ENCODE measurements at places on chromosomes 6 and 20. TPM values are rescaled to one million over a fixed set of nuclear protein-coding genes. Genes with fewer than 3 reads are reported as not detected.
A peak's percentile ranks its signal among the peaks of the same experiment; 100 is the strongest.

GRCh38 chr6:109008537-109009235 is 86.0 kb downstream of the SESN1 start:
- DNase-seq, result peak; percentile 74

PHF20 gene
- polyA plus RNA-seq, result 16.0 TPM

GRCh38 chr6:1789092-1789491 is 179.4 kb downstream of the FOXC1 start:
- peak; percentile 72 for DNase-seq

CALHM5 gene
- 4.5 TPM for polyA plus RNA-seq

DNA sequence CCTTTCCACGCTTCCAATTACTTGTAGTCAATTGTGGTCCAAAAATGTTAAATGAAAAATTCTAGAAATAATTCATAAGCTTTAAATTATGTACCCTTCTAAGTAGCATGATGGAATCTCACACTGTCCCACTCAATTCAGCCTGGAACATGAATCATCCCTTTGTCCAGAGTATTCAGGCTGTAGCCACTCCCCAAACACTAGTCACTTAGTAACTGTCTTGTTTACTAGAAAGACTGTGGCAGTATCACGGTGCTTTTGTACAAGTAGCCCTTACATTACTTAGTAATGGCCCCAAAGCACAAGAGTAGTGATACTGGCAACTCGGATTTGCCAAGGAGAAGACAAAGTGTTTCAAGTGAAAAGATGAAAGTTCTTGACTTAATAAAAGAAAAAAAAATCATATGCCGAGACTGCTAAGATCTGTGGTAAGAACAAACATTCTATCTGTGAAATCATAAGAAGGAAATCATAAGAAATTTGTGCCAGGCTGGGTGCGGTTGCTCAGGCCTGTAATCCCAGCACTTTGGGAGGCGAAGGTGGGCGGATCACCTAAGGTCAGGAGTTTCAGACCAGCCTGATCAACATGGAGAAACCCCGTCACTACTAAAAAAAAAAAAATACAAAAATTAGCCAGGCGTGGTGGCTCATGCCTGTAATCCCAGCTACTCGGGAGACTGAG is 168.5 kb upstream of the SIM1 start:
- DNase-seq, result peak; percentile 63

- DNase-seq, result no peak
Measured at GRCh38 chr6:170229851-170230519, 60.9 kb downstream of the DLL1 start.

- no peak for DNase-seq
Measured at GRCh38 chr20:1370548-1371110, 22.2 kb downstream of the FKBP1A start.

- DNase-seq, result no peak
Measured at GRCh38 chr20:47605673-47606413, 104.2 kb downstream of the NCOA3 start.

SYCP2 gene
- polyA plus RNA-seq, result 0.07 TPM

SPATA25 gene
- 1.0 TPM for polyA plus RNA-seq

DNA sequence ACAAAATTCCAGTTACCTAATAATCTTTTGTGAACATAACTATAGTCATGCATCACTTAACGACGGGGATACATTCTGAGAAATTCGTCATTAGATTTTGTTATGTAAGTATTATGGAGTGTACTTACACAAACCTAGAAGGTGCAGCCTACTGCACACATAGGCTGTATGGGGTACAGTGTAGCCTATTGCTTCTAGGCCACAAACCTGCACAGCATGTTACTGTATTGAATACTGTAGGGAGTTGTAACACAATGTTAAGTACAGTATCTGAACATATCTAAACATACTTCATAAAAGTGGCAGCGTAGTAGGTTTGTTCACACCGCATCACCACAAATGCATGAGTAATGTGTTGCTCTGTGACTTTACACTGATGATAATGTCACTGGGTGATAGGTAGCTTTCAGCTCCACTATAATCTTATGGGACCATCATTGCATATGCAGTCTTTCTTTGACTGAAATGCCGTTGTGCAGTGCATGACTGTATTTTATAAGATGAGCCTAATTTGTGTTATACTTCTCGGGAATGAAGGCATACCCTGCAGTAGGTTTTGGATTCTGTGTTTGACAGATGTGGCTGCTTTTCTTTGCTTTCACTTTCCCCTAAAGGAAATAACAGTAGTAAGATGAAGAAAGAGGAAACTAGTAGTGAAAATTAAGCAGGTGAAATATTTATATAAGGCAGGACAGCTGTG is 365.6 kb downstream of the FARS2 start:
- no peak for DNase-seq

GRCh38 chr6:16470502-16471221 is 232.3 kb downstream of the GMPR start:
- DNase-seq, result no peak

ABHD16B gene
- polyA plus RNA-seq, result not detected

- DNase-seq, result no peak
Measured at GRCh38 chr6:42316981-42317380, 99.3 kb upstream of the MRPS10 start.

DNA sequence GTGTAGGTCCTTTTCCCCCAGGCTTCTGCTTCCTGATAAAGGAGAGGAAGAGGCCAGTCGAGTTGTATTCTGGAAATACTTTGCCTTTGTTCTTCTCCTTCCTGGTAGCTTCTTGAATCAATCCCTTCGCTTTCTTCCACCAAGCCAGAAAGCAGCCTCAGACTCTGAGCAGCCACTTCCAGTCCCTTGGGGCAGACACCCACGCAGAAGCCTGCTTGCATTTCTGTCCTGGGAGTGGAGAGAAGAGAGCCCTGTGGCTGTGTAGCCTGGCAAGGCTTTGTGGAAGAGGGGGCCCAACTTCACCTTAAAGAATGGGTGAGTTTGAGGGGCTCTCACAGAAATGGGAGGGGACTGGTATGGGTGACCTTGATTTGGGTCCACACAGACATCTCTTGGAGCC is 211.0 kb upstream of the SSTR4 start:
- DNase-seq, result no peak

DNA sequence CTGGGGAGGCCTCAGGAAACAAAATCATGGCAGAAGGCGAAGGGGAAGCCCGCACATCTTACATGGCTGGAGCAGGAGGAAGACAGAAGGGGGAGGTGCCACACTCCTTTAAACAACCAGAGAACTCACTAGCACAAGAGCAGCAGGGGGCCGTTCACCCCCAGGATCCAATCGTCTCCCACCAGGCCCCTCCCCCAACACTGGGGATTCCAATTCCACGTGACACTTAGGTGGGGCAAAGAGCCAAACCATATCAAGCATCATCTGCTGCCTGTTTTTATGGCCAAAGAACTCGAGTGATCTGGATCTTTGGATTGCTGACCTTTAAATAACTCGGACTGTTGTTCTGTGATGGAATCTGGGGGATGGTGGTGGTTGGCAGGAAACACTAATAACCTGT is 28.0 kb downstream of the PNLDC1 start:
- no peak for DNase-seq

POU3F2 gene
- not detected for polyA plus RNA-seq

DNA sequence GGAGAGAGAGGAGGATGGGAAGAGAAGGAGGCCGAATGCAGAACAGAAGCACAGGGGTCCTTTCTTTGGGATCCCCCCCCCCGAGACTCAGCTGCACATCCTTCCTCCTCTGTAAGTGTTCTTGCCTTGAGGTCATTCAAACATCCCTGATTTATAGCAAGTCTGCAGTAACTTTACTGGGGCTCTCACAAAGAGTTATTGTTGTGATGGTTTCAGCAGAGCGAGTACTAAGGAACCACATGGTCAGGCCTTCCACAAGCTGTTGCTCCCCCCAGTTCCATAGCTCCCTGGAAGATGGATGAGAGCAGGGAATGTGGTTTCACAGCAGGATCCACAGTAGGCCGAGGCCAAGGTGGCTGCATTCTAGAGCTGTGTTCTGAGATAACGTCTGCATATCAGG is 351.4 kb upstream of the CDH4 start:
- DNase-seq, result no peak

STK4 gene
- 9.1 TPM for polyA plus RNA-seq

GRCh38 chr20:23186808-23187207 is 100.7 kb upstream of the CD93 start:
- DNase-seq, result no peak

- no peak for DNase-seq
Measured at GRCh38 chr6:35457907-35458306, 5.8 kb downstream of the FANCE start.
